Suppressor macrophage treated with lipopolysaccharide for 1 hour (primary cell): ENCODE measurements at places on chromosomes 6 and 20.

DNA sequence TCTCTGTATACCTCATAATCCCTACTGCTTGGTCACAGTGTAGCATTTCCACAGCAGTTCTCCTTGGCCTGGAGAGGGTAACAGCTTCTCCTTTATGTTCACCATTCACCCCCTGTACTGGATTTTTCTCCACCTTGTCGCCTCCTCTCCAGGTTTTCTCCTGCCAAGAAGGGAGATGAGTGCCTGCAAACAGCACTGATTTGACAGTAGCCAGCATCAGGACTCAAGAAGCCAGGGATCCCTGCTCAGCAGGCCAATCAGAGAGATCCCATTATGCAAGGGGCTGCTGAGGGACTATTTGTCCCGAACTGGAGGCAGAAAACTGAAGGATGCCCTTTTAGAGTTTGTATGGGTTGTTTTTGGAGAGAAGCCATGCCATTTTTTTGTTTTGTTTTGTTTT is 68.6 kb upstream of the RIPOR2 start:
- no peak for DNase-seq

GRCh38 chr6:119174879-119175817 is 96.7 kb upstream of the FAM184A start:
- DNase-seq = peak; percentile 34

DNA sequence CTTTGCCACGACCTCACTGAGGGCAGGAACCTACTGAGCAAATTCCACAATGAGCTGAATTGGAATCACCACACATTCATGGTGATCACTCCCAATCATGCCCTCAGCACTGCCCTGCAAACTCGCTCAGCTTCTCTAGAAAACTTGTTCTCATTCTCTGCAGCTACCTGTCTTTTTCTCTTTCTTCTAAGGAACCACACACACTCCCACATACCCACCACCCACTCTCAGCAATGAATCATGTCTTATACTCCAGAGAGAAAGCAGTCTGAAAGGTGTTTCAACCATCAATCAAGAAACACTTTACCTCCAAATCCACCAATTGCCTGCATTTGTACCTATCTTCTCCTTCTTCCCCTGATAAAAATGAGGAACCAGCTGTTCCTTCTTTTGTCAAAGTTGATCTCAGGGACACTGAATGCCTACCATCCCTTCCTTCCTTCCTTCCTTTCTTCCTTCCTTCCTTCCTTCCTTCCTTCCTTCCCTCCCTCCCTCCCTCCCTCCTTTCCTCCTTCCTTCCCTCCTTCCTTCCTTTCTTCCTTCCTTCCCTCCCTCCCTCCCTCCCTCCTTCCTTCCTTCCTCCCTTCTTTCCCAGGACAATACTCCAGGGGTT is 84.6 kb upstream of the SGK1 start:
- no peak for DNase-seq

- DNase-seq = no peak
Observed at GRCh38 chr20:60507087-60507694, 549.0 kb downstream of the CDH26 start.

DNA sequence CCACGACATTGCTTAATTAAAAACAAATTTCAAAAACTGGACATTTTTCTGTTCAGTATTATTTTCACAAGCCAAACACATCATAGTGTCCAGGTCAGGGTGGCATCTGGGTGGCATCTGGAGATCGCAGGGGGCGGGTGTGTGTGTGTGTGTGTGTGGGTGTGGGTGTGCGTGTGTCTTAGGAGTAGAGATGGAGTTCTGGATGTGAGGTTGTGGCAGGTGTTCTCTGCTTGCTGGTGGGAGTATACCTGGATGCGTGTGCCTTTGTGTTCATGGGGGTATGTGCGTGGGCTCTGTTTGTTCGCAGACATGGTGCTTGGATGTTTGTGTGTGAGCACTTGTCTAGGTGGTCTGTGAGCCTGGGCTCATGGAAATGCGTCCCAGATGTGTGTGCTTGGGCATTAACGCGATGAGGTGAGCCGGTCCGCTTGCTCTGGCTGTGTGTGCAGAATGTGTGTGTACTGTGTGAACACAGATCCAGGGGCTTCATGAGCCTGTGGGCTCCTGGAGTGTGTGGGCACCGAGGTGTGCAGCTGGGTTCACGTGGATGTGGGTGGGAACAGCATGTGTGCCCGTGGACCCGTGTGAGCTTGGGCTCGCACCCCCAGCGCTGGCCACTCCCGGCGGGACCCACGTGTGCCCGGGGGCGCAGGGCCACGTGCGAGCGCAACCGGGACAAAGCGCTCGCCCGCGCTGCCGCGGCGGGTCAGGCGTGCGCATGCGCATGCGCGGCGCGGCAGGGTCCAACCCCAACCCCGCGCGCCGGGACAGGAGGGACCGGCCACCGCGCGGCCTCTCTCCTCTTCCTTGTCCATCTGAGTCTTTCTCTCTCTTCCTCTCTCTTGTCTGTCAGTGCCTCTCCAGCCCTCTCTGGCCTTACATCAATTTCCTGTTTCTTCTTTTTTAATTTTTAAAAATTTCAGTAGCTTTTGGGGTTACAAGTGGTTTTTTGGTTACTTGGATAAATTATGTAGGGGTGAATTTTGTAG is 60.4 kb downstream of the SRC start:
- DNase-seq = peak; percentile 85

DNA sequence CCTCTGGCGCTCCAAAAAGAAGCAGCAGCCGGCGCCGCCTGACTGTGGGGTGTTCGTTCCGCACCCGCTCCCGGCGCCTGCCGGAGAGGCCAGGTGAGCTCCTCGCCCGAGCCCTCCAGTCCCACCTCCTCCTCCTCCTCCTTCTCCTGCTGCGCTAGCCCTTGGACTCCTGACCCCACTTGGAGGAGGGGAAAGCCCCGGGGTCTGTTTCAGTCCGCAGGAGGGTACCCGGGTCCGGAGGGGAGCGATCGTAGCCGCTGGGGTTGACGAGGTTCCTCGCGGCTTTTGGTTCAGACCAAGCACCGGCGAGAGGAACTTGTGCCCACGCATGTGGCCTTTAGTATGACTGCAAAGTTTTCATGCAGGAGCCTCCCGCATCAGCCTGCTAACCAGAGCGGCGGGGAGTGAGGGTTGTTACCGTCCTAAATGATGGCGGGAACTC is 493 bp downstream of the CRYBG1 start:
- DNase-seq = peak; percentile 71

DNA sequence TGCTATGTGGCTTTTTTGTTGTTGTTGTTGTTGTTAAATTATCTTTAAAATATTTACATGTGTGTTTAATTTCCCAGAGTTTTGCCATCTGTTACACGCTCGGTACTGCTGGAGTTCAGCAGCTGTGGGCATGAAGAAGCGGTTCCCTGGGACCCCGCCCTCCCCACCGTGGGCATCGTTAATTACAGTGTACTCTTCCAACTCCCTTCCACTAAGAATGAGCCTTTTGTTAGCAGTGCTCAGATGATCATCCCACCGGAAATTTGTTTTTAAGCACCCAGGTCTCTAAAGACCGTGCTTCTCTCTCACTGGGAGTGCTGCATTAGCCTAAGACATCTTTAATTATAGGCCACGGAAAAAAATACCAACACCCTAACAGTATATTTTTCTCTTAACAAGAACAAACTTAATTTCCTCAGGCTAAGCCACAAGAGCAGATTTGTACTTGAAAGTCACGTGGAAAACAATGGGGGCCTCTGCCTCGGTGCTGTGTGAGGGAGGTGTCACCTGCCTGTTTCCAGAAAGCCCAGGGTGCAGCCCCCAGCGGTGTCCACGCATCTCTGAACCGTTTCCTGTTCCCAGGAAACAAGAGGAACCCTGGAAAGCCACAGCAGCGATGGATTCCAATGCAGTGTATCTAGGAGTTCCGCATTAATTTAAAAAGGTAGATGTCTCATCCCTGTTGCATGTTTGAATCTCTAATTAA is 113.3 kb upstream of the FRMD1 start:
- no peak for DNase-seq

GRCh38 chr6:144515761-144516160 is 230.6 kb downstream of the UTRN start:
- DNase-seq = no peak

DNA sequence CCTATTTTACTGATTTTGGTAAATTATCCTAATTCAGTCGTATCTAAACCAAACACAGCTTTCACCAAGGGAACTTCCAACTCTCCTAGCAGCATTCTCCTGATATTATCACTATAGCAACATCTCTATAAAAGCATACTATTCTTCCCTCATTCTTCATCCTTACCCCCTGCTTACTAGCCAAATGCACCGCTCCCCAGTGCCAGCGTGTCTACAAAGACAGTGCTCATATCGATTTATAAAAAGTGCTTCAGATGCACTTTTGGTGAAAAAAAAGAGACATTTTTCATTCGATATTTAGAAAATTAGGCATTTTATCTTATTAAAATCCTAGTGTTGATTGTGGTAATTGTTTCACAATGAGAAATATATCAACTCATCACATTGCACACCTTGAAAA is 74.0 kb downstream of the SYNE1 start:
- no peak for DNase-seq

GRCh38 chr6:136031982-136032381 is 180.5 kb downstream of the PDE7B start:
- DNase-seq = peak; percentile 24

GRCh38 chr6:34237316-34237721 is 646 bp downstream of the HMGA1 start:
- no peak for DNase-seq

GRCh38 chr6:142810952-142811514 is 133.9 kb downstream of the HIVEP2 start:
- no peak for DNase-seq

GRCh38 chr6:143782481-143782880 is 60.7 kb upstream of the LTV1 start:
- no peak for DNase-seq

DNA sequence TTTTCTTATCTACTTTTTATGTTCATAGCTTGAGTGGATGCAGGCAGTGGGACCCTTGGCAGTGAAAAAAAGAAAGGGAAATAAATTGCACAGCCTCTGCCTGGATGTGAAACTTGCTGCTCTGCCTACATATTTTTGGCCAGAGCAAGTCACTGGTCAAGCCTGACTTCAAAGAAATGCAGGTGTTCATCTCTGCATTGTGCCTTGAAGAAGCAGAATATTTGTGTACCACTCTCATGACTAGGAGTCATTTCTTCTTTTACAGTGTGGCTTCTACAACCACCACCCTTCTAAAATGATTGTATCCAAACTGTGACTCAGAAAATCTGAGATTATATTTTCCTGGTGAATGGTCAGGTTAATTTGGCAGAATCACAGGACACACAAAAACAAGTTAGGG is 2.5 kb upstream of the KATNA1 start:
- DNase-seq = no peak

DNA sequence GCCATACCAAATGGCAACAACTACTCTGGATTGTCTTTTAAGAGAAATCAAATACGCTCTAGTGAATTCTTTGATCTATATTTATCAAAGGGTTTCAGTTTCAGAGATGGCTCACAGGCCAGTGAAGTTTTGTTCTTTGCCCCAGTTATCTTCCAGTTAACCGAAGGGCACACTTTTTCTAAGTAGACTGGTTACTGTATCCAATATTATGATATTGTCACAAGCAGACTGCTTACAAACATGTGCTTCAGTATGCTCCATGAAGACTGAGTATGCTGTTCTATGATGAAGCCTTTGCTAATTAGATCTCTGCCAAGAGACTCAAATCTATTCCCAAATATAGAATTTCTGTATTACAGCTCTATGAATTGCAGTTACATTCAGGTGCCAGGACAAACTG is 181.1 kb downstream of the REV3L start:
- no peak for DNase-seq

- no peak for DNase-seq
Observed at GRCh38 chr6:161772176-161772575, 498.3 kb upstream of the AGPAT4 start.

GRCh38 chr6:35728683-35729678 is 7.9 kb upstream of the ARMC12 start:
- DNase-seq = no peak

GRCh38 chr6:159762681-159763293 is 942 bp downstream of the ACAT2 start:
- peak; percentile 68 for DNase-seq

- DNase-seq = peak; percentile 84
Observed at GRCh38 chr6:24581084-24581669, 64.8 kb downstream of the KIAA0319 start.

- DNase-seq = peak; percentile 71
Observed at GRCh38 chr20:10672624-10673127, 1.1 kb downstream of the JAG1 start.

DNA sequence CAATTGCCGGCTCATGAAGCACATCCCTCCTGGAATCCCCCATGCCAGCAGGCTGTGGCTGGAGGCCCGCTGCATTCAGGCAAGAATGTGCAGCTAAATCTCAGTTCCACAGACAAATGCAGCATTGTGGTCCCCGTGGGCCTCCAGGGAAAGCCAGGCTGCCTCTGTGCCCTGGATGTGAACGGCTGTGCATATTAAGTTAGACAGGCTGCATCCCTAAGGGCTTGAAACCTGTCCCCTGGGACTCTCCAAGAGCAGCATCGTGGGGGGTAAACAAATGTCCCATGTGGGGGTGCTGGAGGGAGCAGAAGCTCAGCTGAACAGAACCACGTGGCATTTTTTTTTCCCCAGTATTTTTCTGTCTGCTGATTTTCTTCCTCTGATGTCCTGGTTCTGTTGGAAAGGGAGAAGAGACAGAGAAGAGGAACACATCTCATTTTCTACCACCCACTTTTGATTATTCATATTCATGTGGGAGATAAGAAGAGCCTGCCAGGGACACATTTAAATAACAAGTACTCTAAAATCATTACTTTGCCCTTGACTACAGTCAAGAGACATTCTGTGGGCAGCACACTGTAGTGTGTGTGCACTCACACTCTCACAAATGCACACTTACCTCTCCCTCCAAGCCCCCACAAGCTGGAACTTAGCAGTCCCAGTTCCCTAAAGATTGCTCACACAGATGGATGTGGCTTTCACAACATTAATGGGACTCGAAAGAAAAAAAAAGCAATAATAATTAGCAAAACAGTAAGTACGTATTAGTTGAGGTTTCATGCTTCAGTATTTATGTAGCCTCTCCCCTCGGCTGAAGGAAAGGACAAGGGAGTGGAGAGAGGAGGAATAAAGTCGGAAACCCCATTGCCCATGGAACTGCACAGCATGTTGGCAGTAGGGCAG is 16.9 kb downstream of the GFOD1 start:
- DNase-seq = peak; percentile 58

DNA sequence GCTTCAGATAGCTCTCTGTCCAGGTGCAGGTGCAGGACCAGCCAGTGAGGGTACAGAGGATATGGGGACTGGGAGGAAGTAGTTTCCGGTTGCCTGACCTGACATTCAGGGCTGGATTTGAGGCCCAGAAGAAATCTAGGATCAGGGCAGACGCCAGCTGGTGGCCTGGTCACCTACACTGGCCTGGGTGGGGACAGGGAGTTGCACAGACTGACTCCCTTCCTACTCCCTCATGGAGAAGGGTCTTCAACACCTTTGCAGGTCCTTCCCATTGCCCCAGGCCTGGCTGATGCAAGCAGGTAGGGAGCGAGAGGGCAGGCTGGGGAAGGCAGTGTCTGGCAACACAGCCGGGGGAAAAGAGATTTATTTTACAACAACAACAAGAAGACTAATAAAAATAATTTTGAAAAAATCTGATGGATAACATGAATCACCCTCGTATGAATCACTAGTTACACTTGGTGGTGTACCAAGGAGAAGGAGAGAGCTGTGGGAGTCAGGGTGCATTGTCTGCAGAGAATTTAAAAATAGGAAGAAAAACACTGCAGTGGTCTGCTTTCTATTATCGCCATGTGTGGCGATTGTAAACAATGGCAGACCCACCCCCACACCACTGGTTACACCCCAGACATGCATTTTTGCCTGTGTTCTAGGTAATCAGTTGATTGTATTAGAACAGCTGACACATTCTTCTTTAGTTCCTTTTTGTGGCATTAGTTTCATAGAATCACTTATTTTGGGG is 62.3 kb upstream of the SNX9 start:
- DNase-seq = peak; percentile 81

GRCh38 chr6:46505693-46506512 is 14.7 kb upstream of the RCAN2 start:
- no peak for DNase-seq
